ENCODE measurements at places on chromosomes 3 and 15. TPM values are rescaled to one million over a fixed set of nuclear protein-coding genes. Genes with fewer than 3 reads are reported as not detected.
A peak's percentile ranks its signal among the peaks of the same experiment; 100 is the strongest.

- no peak overlapping the region for H3K27ac ChIP-seq
- no peaks in the 10 kb centered on the region for H3K36me3 ChIP-seq
- no peak overlapping the region for H3K4me3 ChIP-seq
- no peak for DNase-seq
Observed at GRCh38 chr3:98026425-98027084, 8.6 kb downstream of the GABRR3 start.

DNA sequence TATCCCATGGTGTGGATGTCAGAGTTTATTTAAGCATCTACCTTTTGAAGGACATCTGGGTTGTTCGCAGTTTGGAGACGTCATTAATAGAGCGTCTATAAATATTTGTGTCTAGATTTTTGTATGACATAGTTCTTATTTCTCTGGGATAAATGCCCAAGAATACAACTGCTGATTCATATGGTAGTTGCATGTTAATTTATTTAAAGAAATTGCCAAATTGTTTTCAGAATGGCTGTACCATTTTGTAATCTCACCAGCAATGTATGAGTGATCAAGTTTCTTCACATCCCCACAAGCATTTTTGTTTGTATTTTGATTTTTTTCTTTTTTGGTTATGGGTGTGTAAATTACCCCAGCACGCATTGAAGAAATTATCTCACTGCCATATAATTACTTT is 656.9 kb downstream of the NTRK3 start:
- no peaks in the 10 kb centered on the region for H3K27me3 ChIP-seq
- no peak for DNase-seq
- H3K27ac ChIP-seq = no peak overlapping the region
- H3K4me3 ChIP-seq = no peak overlapping the region
- H3K4me1 ChIP-seq = no peaks in the 10 kb centered on the region

- peak overlapping the region; percentile 82 for H3K4me3 ChIP-seq
- peaks cover 80% of the 10 kb centered on the region for H3K4me1 ChIP-seq
- H3K27me3 ChIP-seq = no peaks in the 10 kb centered on the region
- H3K36me3 ChIP-seq = peaks cover 29% of the 10 kb centered on the region
Observed at GRCh38 chr3:195540027-195540426, 3.1 kb downstream of the PPP1R2 start.

DNA sequence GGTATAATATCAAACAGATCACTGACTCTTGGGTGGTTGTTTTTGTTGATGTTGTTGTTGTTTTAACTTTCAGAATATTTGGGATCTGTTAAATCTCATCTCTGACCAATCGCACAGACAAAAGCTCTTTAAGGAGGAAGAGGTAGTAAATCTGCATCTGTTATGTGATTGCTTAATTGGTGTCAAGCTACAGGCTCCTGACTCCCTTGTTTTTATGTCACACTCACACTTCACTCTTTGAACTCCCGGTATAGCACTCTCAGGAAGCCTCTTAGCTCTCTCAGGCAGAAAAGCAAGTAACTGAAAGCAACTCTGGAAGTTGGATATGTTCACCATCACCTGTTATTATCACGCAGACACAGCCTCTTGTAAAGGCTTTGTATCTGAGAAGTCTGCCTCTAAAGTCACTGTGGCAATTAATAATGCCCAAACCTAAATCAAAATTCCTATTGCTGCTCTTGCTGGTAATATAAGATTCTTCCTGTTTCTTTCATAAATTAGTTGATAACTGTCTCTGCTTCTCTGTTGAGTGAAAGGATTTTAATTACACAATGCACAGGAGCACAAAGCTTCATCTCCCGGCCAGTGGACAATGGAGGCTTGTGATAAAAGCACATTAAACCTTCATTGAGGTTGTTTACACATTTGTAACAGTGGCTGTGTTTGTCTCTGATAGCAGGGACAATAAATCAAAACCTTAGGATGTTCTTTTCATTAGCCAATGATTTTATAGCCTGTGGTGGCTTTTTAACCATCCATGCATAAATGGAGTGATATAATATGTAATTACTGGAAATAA is 576.7 kb downstream of the MFSD1 start:
- DNase-seq = no peak
- no peak overlapping the region for H3K4me3 ChIP-seq
- H3K4me1 ChIP-seq = no peaks in the 10 kb centered on the region
- no peaks in the 10 kb centered on the region for H3K27me3 ChIP-seq

DNA sequence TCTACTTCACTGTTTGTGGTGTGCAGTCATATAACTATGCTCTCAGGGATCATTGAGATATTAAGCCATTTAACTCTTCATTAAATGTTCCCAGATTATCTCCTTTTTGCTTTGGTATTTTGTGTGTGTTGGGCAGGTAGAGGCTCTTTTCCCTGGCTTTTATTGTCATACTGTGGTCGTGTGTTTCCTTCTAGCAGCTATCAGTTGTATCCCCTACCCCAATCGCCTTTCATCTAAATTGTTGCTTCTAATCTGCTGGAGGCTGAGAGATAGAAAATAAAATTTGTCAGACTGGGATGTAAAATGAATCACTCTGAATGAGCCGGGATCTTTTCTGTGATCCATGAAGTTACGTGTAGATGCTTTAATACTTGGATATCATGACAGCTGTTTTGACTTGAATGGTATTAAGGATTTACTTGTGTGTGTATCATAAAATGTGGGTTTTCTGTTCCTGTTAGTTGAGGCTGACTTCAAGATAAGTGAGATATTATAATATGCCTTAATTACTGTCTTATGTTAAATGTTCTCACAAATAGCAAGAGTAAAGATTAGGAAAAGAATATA is 9.2 kb downstream of the NFKBIZ start:
- DNase-seq = no peak
- H3K4me3 ChIP-seq = peak overlapping the region; percentile 6
- no peaks in the 10 kb centered on the region for H3K27me3 ChIP-seq
- H3K36me3 ChIP-seq = peaks cover 92% of the 10 kb centered on the region

DNA sequence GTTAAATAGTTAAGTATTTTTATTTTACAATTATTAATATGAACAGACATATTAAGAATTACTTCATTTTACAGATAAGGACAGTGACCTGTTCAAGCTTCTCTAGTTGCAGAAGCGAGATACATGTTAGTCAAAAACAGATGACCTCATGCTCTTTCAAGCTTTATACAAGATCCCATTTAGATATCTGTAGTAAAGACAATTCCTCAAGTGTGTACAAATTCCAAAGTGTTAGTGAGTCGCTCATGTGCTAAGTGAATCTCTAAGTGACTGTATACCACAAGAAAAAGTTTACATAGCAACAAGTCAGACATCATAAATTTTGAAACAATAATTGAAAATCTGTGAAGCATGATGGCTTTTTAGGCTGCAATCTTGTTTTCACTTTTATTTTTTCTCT is 293.8 kb downstream of the ROBO1 start:
- no peak overlapping the region for H3K27ac ChIP-seq
- no peaks in the 10 kb centered on the region for H3K36me3 ChIP-seq
- no peaks in the 10 kb centered on the region for H3K4me1 ChIP-seq
- no peak for DNase-seq
- H3K4me3 ChIP-seq = no peak overlapping the region

- no peaks in the 10 kb centered on the region for H3K4me1 ChIP-seq
- H3K36me3 ChIP-seq = no peaks in the 10 kb centered on the region
- H3K27ac ChIP-seq = no peak overlapping the region
- no peak overlapping the region for H3K4me3 ChIP-seq
- H3K27me3 ChIP-seq = no peaks in the 10 kb centered on the region
- DNase-seq = no peak
Observed at GRCh38 chr3:55858727-55859126, 371.6 kb upstream of the WNT5A start.

GRCh38 chr3:16322189-16322588 is 57.2 kb downstream of the OXNAD1 start:
- peak overlapping the region; percentile 24 for H3K27ac ChIP-seq
- H3K4me3 ChIP-seq = no peak overlapping the region
- peaks cover 90% of the 10 kb centered on the region for H3K36me3 ChIP-seq
- no peaks in the 10 kb centered on the region for H3K27me3 ChIP-seq

DNA sequence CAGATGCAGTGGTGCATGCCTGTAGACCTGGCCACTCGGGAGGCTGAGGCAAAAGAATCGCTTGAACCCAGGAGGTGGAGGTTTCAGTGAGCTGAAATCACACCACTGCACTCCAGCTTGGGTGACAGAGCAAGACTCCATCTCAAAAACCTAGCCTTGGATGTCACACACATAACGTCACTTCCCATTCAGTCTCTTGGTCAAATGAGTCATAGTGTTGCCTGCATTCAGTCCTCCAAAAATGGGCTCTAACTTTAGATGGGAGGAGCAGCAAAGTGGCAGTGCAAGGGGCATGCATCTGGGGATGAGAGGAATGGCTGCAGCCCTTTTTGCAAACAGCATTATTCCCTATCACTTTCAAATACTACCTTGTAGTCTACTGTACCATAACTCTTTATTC is 62.9 kb upstream of the AGBL1 start:
- no peak overlapping the region for H3K4me3 ChIP-seq
- no peaks in the 10 kb centered on the region for H3K4me1 ChIP-seq
- no peaks in the 10 kb centered on the region for H3K27me3 ChIP-seq
- H3K27ac ChIP-seq = no peak overlapping the region

DNA sequence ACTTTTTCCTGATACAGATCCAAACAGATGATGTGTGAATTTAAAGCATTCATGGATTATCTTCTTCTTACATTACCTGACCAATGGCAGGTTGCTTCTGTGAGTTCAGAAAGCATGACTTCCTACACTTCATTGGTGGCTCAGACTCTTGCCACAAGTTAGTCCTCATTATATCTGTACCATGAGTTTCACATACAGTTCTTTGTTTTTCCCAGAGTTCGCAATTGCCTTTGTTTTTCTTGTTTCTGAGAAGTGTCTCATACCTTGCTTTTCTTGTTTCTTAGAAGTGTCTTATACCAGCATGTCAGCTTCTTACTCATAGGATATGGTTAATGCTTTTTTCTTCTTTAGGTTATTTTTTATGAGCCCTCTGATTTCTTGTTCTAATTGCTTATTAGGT is 133.8 kb upstream of the TLE3 start:
- H3K4me3 ChIP-seq = no peak overlapping the region
- peaks cover 4% of the 10 kb centered on the region for H3K4me1 ChIP-seq

- H3K4me1 ChIP-seq = peaks cover 41% of the 10 kb centered on the region
- no peaks in the 10 kb centered on the region for H3K27me3 ChIP-seq
- DNase-seq = no peak
- H3K36me3 ChIP-seq = peaks cover 60% of the 10 kb centered on the region
Observed at GRCh38 chr3:126472277-126473006, 3.2 kb downstream of the ZXDC start.

GRCh38 chr15:56973463-56973862 is 55.0 kb downstream of the TCF12 start:
- H3K27me3 ChIP-seq = no peaks in the 10 kb centered on the region
- peaks cover 33% of the 10 kb centered on the region for H3K4me1 ChIP-seq
- no peak overlapping the region for H3K4me3 ChIP-seq

DNA sequence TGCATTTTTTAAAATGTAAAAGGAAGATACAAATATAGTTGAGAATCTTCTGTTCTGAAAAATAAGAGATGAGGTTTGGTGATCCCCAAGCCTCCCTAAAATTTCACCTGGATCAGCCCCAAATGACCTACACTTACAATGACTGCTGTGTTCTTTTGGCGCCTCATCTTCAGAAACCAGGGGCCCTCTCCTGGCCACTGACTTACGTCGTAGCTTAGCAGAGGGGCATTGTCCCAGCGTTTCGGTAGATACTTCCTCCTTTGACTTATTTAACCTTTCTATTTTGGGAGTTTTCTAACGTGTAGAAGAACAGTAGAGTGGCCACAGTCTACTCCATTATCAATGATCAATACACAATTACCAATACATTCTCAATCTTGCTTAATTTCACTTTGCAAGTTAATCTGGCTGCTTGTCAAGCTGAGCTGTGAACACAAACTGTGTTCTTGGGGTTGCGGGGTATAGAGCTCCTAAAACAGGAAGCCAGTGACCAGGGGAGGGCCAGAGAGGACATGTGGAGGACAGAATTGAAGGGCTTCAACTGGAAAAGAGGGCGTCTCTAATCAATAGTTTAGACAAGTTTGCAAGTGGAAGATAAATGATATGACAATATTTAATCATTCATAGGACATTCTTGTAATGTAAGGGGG is 419.5 kb downstream of the LPP start:
- peaks cover 18% of the 10 kb centered on the region for H3K36me3 ChIP-seq
- peak overlapping the region; percentile 82 for H3K27ac ChIP-seq
- H3K4me1 ChIP-seq = peaks cover 32% of the 10 kb centered on the region
- H3K27me3 ChIP-seq = no peaks in the 10 kb centered on the region

GRCh38 chr3:64411101-64411500 is 185.8 kb upstream of the PRICKLE2 start:
- no peaks in the 10 kb centered on the region for H3K4me1 ChIP-seq
- no peak for DNase-seq
- H3K36me3 ChIP-seq = no peaks in the 10 kb centered on the region
- no peak overlapping the region for H3K4me3 ChIP-seq
- H3K27ac ChIP-seq = no peak overlapping the region

DNA sequence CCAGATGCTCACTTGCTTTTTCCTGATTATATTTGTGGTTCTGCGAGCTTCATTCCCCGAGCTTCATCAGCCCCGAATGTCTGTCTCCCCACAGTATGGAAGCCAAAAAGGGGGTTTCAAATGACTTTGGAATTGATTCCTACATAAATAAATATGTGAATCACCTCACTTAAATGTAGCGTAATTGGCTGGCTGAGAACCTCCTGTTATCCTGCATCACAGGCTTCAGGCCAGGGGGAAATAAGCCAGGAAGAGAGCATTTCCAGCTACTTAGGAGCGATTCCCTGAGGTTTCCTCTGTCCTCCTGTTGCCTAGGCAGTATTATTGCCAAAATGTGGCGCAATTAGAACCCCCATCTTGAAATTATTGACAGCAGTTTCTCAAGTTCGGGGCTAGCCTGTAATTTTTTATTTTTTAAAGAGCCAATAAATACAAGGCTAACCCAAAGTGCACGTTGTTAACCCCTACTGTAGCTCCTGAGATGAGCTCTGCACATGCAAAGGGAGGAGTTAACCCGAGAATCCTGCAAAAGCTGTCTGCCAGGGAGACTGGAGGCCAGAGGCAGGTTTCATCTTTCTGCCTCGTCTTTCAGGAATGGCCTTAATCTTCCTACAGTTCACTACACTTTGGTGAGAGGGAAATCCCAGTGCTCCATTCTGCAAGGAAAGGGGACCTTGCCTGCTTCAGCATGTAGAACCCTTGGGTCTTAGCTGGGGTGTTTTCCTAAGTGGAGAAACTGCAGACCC is 148.2 kb downstream of the ADAMTS9 start:
- no peaks in the 10 kb centered on the region for H3K4me1 ChIP-seq
- no peak overlapping the region for H3K27ac ChIP-seq
- DNase-seq = no peak
- no peaks in the 10 kb centered on the region for H3K36me3 ChIP-seq
- H3K27me3 ChIP-seq = no peaks in the 10 kb centered on the region

- no peaks in the 10 kb centered on the region for H3K27me3 ChIP-seq
- H3K4me1 ChIP-seq = no peaks in the 10 kb centered on the region
- H3K4me3 ChIP-seq = no peak overlapping the region
- no peak for DNase-seq
Observed at GRCh38 chr3:159502986-159503385, 485.6 kb upstream of the IL12A start.

Gene MTMR10
- total RNA-seq = 39.3 TPM

Gene DOCK3
- total RNA-seq = 0.07 TPM

Gene SH2D7
- total RNA-seq = not detected

Gene KLHL6
- 41.7 TPM for total RNA-seq

Gene RCN2
- 23.8 TPM for total RNA-seq

Gene ANKDD1A
- 3.9 TPM for total RNA-seq

Gene CCRL2
- 1.9 TPM for total RNA-seq

Gene ARGFX
- total RNA-seq = not detected

Gene PLCL2
- total RNA-seq = 40.0 TPM

Gene COLQ
- 1.2 TPM for total RNA-seq

Gene SAMMSON
- not detected for total RNA-seq

Gene PDZRN3
- not detected for total RNA-seq

Gene CD96
- 32.4 TPM for total RNA-seq

Gene C3orf49
- not detected for total RNA-seq

Gene GOLGA8N
- total RNA-seq = 4.3 TPM

All from activated B cell treated with CpG ODN at 0.5 μM for 24 hours (primary cell).